ENCODE measurements at places on chromosomes 13 and 19.

DNA sequence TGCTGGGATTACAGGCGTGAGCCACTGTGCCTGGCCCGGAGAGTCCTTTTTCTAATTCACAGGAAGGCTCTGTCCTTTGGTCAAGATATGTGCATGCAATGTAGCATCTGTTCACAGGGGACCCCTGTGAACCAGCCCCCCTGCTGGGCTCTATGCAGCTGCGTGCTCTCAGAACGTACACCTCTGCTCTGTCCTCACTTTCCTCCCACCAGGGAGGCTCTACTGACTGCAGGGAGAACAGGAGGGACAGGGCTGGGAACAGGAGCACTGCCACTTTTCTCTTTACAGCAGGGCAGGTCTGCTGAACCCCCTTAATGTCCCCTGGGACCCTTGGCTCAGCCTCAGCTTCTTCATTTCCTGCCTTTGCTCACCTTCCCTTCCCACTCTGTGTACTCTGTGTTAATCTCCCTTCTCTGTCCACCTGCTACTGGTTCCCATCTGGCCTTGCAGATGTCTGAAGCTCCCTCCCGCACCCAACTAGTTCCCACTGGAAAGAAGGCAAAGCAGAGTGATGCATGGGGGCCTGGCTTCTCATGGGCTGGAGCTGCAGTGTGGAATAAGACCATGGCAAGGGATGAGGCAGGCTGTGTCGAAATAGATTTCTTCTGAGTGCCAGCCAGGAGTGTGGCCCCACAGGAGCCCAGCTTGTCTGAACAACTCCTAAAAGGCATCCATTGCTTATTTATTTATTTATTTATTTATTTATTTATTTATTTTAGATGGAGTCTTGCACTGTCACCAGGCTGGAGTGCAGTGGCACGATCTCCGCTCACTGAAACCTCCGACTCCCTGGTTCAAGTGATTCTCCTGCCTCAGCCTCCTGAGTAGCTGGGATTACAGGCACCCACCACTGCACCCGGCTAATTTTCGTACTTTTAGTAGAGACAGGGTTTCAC lies 7.2 kb downstream of the ADGRE2 start:
- no peak overlapping the region for H3K4me3 ChIP-seq
- peaks cover 60% of the 10 kb centered on the region for H3K27me3 ChIP-seq
- DNase-seq = no peak
- no peaks in the 10 kb centered on the region for H3K36me3 ChIP-seq

GRCh38 chr19:50489461-50490011 lies 12.9 kb upstream of the GARIN5A start:
- peaks cover 6% of the 10 kb centered on the region for H3K27me3 ChIP-seq
- H3K4me1 ChIP-seq = peaks cover 20% of the 10 kb centered on the region
- H3K36me3 ChIP-seq = no peaks in the 10 kb centered on the region
- no peak overlapping the region for H3K4me3 ChIP-seq
- DNase-seq = no peak

GRCh38 chr19:32757189-32757588 lies 37.6 kb downstream of the TDRD12 start:
- no peak overlapping the region for H3K27ac ChIP-seq
- DNase-seq = no peak
- H3K27me3 ChIP-seq = peaks cover 31% of the 10 kb centered on the region
- no peaks in the 10 kb centered on the region for H3K4me1 ChIP-seq
- no peaks in the 10 kb centered on the region for H3K36me3 ChIP-seq
- no peak overlapping the region for H3K4me3 ChIP-seq

DNA sequence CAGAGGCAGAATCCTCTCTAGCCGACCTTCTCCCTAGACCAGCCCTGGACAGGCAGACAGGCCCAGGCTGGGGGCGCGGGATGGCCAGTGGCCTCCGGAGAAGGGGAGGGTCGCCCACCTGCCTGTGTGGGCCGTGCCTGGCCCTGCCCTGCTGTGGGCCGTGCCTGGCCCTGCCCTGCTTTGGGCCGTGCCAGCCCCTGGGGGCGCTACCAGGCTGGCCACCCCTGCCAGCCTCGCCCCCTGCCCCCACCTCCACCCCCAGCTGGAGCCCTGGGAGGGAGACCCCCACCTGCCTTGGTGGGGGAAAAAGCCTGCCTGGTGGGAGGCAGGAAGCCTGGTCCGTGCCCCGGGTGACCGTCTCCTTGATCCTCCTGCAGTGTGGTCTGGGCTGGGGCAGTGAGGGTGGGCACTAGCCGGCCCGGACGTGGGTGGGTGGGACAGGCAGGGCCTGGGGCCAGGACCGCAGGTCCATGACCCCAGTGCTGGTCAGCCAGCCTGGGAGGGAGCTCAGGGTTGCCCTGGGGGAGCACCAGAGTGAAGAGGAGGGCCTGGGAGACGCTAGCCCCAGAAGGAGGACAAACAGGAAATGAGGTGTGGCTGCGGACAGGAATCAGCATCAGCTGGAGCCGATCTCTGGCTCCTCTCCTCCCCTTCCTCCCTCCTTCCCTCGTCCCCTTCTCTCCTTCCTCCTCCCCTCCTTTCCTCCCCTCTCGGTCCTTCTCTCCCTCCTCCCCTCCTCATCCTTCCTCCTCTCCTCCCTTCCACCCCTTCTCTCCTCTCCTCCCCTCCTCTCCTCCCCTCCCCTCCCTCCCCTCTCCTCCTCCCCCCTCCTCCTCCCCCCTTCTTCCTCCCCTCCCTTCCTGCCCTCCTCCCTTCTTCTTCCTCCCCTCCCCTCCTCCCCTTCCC lies 5.1 kb upstream of the MKNK2 start:
- peak overlapping the region; percentile 100 for H3K27ac ChIP-seq
- H3K27me3 ChIP-seq = no peaks in the 10 kb centered on the region
- peaks cover 91% of the 10 kb centered on the region for H3K4me1 ChIP-seq
- no peaks in the 10 kb centered on the region for H3K36me3 ChIP-seq
- DNase-seq = peak; percentile 71

DNA sequence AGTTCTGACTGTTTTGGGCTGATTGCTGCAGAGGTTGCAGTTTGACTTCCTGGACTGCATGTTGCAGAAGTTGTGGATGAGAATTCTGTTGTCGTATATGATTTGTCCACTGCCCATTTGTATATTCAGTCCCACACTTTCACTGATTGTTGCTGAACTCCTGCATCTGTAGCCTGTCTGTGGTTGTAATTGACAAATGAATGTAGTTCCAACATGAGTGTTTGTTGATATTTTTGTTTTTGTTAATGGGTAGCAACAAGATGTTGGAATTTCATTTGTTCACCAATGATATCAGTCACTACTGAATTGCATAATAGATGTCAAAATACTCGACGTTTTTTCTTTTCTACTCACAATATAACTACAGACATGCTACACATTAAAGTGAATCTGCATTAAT lies 533.9 kb downstream of the DCT start:
- no peaks in the 10 kb centered on the region for H3K36me3 ChIP-seq
- H3K4me3 ChIP-seq = no peak overlapping the region
- no peaks in the 10 kb centered on the region for H3K27me3 ChIP-seq
- no peaks in the 10 kb centered on the region for H3K4me1 ChIP-seq
- H3K27ac ChIP-seq = no peak overlapping the region

GRCh38 chr13:97249796-97250495 lies 27.8 kb downstream of the MBNL2 start:
- H3K27ac ChIP-seq = peak overlapping the region; percentile 85
- no peaks in the 10 kb centered on the region for H3K27me3 ChIP-seq
- peak overlapping the region; percentile 15 for H3K4me3 ChIP-seq
- DNase-seq = no peak
- H3K36me3 ChIP-seq = no peaks in the 10 kb centered on the region
- peaks cover 88% of the 10 kb centered on the region for H3K4me1 ChIP-seq

- peak; percentile 92 for DNase-seq
- peaks cover 34% of the 10 kb centered on the region for H3K36me3 ChIP-seq
- peaks cover 23% of the 10 kb centered on the region for H3K4me1 ChIP-seq
- peak within 1 kb of the TSS; percentile 88 for H3K4me3 ChIP-seq
- no peaks in the 10 kb centered on the region for H3K27me3 ChIP-seq
- H3K27ac ChIP-seq = peak within 1 kb of the TSS; percentile 82
Measured at GRCh38 chr19:57583521-57584416, at the start of gene ZIK1. ZIK1 (plus strand) TSS chr19:57584145; CDS start chr19:57584357, 212 bp downstream.

DNA sequence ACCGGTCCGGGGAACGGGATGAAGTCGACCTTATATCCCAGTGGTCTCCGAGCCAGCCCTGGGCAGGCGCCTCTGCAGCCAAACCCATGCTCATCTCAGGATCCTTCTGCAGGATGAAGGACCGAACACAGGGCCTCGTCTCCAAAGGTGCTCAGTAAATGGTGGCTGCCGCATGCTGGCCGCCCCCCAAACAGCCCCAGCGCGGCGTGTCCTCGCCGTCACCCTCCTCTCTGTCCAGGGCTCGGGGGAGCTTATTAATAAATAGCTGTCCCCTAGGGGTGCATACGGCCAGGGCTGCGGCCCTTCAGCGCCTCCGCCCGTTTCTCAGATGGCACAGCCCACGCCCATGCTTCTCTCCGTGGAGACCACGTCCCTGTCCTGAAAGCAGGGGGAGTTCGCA lies 32.6 kb upstream of the SPACA7 start:
- H3K27ac ChIP-seq = no peak overlapping the region
- DNase-seq = no peak
- H3K4me1 ChIP-seq = no peaks in the 10 kb centered on the region
- no peak overlapping the region for H3K4me3 ChIP-seq
- no peaks in the 10 kb centered on the region for H3K36me3 ChIP-seq

GRCh38 chr13:25771202-25771601 lies 280.6 kb downstream of the SHISA2 start:
- no peak for DNase-seq
- no peak overlapping the region for H3K4me3 ChIP-seq
- H3K27me3 ChIP-seq = peaks cover 44% of the 10 kb centered on the region
- no peak overlapping the region for H3K27ac ChIP-seq

- H3K4me1 ChIP-seq = peaks cover 86% of the 10 kb centered on the region
- peak overlapping the region; percentile 27 for H3K4me3 ChIP-seq
- H3K27ac ChIP-seq = peak overlapping the region; percentile 97
- DNase-seq = no peak
- peaks cover 4% of the 10 kb centered on the region for H3K36me3 ChIP-seq
Measured at GRCh38 chr13:112693831-112694497, 4.1 kb downstream of the ATP11A start.

- peaks cover 10% of the 10 kb centered on the region for H3K36me3 ChIP-seq
- no peak overlapping the region for H3K27ac ChIP-seq
- H3K4me3 ChIP-seq = no peak overlapping the region
- no peaks in the 10 kb centered on the region for H3K27me3 ChIP-seq
- peaks cover 23% of the 10 kb centered on the region for H3K4me1 ChIP-seq
Measured at GRCh38 chr13:32127691-32128090, 96.1 kb downstream of the FRY start.

GRCh38 chr13:75656425-75656989 lies 20.4 kb downstream of the LMO7 start:
- no peaks in the 10 kb centered on the region for H3K4me1 ChIP-seq
- H3K4me3 ChIP-seq = no peak overlapping the region
- DNase-seq = no peak

GRCh38 chr13:59566561-59566960 lies 597.2 kb downstream of the DIAPH3 start:
- H3K27ac ChIP-seq = no peak overlapping the region
- H3K4me1 ChIP-seq = peaks cover 2% of the 10 kb centered on the region
- no peaks in the 10 kb centered on the region for H3K27me3 ChIP-seq
- no peak overlapping the region for H3K4me3 ChIP-seq

DNA sequence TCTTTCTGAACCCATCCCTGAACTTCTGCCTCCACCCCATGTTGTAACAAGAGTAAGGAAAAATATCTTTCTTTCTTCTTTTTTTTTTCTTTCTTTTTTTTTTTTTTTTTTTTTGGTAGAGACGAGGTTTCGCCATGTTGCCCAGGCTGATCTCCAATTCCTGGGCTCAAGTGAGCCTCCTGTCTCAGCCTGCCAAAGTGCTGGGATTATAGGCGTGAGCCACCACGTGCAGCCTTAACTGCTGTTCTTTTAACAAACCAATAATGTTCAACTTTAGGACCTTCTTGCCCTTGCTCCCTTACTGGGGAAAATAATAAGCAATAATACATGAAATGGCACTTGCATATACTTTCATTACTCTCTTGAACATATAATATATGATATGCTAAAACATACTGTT lies 19.6 kb downstream of the GPR183 start:
- H3K36me3 ChIP-seq = peaks cover 4% of the 10 kb centered on the region
- no peak overlapping the region for H3K4me3 ChIP-seq
- DNase-seq = no peak
